ENCODE measurements at places on chromosomes 12 and 14.
A peak's percentile ranks its signal among the peaks of the same experiment; 100 is the strongest.

GRCh38 chr12:2261708-2262107 is 208.9 kb downstream of the CACNA1C start:
- DNase-seq, result no peak

- DNase-seq, result no peak
Observed at GRCh38 chr12:12606781-12607589, 4.7 kb upstream of the CREBL2 start.

DNA sequence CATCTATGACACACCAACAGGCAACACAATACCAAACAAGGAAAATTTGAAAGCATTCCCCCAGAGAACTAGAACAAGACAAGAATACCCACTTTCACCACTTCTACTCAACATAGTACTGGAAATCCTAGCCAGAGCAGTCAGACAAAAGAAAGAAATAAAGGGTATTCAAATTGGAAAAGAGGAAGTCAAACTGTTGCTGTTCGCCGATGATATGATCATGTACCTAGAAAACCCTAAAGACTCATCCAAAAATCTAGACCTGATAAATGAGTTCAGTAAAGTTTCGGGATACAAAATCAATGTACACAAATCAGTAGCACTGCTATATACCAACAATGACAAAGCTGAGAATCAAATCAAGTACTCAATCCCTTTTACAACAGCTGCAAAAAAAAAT is 8.1 kb upstream of the ATL1 start:
- no peak for DNase-seq

- no peak for DNase-seq
Observed at GRCh38 chr12:44812062-44812461, 64.1 kb downstream of the NELL2 start.

- DNase-seq, result no peak
Observed at GRCh38 chr14:105070760-105071137, 5.5 kb upstream of the GPR132 start.

- DNase-seq, result no peak
Observed at GRCh38 chr14:24605435-24606190, 3.9 kb downstream of the GZMH start.

- DNase-seq, result no peak
Observed at GRCh38 chr14:87351007-87351406, 642.0 kb downstream of the GALC start.

DNA sequence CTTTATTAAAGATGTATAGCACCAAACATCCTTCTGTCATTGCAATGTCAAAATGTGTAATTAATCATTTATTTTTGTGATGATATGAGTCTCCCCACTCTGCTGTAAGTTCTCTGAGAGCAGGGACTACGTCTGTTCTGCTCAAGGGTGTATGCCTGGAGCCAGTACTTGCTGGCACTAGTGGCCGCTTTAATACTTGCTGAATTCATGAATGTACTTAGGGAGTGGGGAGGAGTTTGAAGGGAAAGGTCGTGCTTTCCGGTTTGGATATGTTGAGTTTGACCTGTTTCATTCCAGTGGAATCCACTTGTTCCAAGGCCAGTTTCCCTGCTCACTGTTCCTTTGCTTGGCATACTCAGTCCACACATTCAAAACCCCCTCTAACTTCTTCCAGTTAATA is 1.9 kb upstream of the DCAF5 start:
- peak; percentile 21 for DNase-seq

GRCh38 chr12:12822886-12823285 is 9.7 kb downstream of the DDX47 start:
- DNase-seq, result no peak

- DNase-seq, result no peak
Observed at GRCh38 chr12:92469837-92470236, 233.0 kb upstream of the PLEKHG7 start.

GRCh38 chr14:79487632-79488031 is 723.7 kb downstream of the DIO2 start:
- DNase-seq, result no peak

GRCh38 chr12:47112679-47113078 is 32.9 kb upstream of the AMIGO2 start:
- no peak for DNase-seq

DNA sequence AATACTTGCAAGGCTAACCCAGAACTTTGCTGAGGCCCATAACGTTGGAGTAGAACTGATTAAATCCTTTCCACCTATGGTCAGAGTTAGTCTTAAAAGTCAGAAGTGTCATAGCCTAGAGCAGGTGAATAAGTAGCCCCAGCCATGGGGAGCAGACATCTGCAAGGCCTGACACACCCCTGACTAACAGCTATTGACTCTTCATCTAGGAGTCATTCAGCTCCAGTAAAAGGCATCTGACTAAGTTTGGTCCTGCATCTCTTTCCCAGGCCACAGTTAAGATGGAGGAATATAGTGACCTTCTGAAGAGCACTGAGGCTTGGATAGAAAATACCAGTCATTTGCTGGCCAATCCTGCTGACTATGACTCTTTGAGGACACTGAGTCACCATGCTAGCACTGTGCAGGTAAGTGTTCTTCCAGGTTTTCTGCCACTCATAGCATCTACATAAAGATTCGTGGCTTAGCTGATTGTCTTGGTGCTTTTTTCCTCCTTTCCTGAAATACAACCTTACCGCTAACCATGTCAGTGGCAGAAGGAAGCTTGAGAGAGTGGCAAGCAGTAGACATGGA is 212.9 kb downstream of the ESR2 start:
- DNase-seq, result no peak

DNA sequence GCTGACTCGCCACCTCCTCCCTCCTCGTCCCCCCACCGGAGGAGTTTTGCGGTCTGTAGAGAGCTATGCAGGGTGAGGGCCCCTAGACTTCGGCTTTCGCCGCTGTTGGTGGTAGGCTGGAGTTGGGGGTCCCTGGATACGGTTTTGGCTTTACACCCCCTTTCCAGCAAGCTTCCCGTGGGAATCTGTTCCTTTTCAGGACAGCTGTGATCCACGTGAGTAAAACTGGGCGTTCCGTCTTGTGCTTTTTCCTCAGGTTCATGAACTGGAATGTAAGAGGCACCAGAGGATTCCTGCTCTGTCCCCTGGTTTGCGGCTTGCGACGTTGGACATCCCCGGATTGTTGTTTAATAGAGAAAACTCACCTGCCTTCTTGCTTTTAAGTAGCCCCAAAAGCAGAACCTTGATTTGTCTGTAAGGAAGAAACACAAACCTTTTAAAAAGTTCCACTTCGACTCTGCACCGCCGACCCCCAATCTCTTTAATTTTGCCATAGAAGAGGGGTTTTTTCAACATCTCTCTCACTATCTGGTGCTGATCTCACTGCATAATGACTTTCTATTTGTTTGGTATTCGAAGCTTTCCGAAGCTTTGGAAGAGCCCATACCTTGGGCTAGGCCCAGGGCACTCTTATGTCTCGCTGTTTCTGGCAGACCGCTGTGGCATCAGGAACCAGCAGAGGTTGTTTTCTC is 490 bp downstream of the PRORP start:
- DNase-seq, result peak; percentile 11

DNA sequence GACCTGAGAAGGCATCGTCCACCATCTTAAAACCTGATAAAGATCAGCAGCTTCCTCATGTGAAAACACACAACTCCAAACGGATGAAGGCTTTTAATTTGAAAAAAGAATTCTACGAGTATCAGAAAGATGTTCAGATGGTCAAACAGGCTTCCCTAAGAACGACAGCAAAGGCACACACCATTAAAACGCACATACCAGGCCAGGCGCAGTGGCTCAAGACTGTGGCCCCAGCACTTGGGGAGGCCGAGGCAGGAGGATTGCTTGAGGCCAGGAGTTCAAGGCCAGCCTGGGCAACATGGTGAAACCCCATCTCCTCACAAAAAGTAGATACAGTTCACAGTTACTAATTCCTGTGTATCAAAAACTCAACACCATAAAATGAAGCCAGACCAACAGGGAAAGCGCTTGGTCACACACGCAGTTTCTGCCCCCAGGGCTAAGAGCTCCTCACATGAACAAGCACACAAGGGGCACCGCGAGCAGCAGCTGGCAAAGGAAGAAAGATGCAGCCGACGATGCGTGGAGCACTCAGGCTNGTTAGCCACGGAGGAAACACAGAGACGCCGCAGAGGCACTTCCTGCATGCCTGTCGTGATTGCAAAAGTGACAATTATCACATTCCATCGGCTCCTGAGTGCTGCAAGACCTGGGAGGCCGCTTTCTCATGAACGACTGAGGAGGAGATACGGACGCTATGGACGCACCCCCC is 78.0 kb downstream of the NOC4L start:
- peak; percentile 5 for DNase-seq

GRCh38 chr14:33040372-33041140 is 101.9 kb downstream of the NPAS3 start:
- DNase-seq, result no peak

DNA sequence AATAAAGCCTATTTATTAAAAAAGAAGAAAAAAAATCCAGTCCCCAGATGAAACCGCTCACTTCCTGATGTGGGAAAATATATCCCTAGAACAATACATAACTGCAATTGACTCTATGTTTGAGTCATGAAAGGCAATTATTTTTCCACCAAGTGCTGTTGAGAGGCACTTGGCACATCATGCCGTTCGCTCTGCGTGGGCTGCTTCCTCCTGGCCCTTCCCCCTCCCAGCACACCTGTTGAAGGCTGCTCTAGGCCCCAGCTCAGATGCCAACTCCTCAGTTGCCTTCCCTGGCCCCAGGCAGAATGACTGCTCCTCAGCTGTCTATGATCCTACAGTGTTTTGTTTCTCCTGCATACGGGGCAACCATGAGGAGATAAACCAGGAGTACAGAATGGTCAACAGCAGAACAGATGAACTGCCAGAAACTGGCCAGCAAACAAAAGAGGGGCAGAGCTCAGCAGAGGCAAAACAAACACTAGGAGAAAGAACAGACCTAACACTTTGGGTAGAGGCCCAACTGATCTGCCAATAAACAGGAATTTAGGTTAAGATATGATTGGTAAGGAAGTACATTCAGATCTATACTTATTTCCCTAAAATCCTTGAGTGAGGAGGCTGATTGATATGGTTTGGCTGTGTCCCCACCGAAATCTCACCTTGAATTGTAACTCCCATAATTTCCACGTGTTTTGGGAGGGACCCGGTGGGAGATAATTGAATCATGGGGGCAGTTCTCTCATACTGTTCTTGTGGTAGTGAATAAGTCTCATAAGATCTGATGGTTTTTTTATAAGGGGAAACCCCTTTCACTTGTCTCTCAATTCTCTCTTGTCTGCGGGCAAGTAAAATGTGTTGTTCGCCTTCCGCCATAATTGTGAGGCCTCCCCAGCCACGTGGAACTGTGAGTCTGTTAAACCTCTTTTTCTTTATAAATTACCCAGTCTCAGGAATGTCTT is 58.6 kb downstream of the SLC38A1 start:
- no peak for DNase-seq

- DNase-seq, result no peak
Observed at GRCh38 chr12:2228535-2228934, 175.7 kb downstream of the CACNA1C start.

GRCh38 chr12:6030081-6030480 is 85.0 kb upstream of the ANO2 start:
- no peak for DNase-seq

DNA sequence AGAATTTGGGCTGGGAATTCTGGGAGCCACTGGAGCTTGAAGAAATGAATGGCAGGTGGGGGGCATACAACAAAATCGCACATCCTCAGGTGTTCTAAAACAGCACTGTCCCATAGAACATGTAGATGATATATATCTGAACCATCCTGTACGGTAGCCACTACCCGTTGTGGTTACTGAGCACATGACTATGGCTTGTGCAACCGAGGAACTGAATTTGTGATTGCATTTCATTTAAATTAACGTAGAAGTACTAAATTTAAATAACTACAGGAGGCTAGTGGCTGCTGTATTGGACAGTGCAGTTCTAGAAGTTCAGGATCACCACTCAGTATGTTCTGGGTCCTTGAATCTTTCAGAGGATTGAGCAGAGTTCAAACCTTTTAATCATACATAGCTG is 172.4 kb downstream of the PHETA1 start:
- DNase-seq, result no peak

Data from umbilical cord (tissue), 2 donors.